ENCODE measurements at places on chromosomes 6 and 20.

- DNase-seq: no peak
Observed at GRCh38 chr6:42294759-42295158, 77.1 kb upstream of the MRPS10 start.

DNA sequence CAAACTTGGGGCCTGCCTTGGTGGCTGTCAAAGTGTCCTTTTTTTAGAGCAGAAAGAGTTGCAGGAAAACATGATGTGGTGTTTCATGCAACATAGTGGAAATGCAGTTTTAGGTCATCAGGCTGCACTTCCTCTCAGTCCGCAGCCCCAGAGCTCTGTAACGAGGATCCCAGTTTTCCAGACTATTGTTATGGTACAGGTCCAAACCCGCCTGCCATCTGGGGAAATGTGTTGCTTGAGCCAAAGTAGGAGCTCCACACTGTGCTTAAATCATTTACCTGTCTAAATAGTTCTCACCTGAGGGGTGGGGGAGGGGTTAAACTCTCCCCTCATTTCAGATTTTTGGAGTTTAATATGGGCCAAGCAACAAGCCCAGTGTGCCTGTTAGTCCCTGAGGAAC is 59.8 kb downstream of the GOPC start:
- DNase-seq: no peak

DNA sequence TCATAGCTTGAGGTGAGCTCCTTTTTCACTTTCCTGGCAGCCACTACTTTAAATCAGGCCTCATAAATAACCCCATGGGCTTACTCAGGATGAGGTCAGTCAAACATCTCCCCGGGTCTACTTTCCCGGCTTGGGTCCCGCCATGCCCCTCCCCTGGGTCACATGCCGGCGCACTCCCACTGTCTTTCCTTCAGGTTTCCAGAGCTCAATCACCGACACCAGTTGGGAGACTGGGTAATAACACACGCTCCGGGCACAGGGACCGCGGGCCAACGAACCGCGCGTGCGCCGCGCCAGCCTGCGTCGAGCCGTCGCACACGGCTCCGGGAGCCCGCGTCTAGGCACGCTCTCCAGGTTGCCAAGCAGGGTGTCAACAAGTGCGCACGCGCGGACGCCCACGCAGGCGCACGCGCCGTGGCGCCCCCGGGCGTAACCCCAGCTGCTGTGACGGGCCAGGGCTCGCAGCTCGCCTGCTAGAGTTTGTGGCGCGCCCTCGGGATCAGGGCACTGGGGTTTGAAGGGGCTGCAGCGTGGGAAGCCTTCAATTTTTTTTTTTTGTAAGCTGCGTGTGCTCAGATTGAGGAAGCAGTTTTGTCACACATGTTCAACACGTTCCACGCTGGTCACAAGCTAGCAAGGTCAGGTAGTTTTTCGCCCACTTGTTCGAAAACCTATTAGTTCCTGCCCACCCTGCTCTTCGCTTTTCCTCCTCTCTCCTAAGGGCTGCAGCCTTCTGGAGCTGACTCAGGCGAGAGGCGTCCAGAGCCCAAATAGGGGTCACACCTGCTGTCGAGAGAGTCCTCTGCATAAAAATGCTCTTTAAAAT is 31.8 kb downstream of the TFAP2B start:
- no peak for DNase-seq

DNA sequence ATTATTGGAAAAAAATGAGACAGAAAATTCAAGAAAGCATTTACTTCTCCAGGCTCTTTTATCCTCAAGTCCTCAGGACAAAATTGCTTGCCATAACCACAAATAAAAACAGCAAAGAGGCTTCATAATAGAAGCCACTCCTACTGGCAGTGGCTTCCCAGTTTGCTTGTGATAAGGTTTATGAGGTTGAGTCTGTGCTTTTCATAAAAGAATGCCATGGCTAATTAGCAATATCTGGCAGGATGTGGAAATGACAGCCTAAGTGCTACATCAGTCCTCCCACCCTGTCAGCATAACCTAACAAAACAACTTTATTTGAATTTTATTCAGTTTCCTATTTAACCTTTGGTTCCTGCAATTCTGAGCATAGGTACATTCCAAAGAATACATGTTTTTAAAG is 80.9 kb upstream of the HTR1E start:
- DNase-seq: no peak

DNA sequence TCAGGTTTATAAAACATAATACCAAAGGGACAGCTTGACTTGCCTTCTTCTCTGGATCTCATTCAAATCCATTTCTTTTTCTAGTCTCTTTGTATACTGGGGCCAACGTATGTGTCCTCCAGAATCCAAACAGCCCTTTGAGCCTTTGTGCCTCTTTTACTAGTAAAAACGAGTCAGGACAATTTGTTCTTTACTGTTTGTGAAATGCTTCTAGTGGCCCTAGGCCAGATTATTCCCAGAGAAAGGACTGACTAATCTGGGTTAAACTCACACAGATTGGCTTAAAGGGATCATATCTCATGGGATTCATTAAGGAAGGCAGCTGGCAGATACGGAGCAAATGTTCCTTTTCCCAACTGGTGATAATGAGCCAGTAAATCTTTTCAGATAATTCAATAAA is 32.1 kb upstream of the MANEA start:
- DNase-seq: no peak

DNA sequence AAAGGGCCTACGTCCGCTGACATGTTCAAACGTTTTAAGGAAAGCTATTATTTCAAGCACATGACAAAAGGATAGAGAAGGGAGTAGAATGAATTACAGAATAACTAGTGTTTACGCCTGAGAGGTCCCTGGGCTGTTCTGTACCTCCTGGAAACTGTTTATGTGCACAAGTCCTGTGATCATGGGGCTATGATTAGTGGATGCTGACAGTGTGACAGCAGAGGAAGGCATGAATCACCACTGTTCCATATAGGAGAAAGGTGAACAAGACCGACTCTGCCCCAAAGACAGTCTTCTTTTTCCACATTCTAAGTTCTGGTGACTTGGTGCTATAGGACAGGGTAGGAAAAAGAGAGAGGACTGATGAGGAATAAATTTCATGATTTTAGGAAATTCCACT is 249.2 kb upstream of the PRDM1 start:
- no peak for DNase-seq

DNA sequence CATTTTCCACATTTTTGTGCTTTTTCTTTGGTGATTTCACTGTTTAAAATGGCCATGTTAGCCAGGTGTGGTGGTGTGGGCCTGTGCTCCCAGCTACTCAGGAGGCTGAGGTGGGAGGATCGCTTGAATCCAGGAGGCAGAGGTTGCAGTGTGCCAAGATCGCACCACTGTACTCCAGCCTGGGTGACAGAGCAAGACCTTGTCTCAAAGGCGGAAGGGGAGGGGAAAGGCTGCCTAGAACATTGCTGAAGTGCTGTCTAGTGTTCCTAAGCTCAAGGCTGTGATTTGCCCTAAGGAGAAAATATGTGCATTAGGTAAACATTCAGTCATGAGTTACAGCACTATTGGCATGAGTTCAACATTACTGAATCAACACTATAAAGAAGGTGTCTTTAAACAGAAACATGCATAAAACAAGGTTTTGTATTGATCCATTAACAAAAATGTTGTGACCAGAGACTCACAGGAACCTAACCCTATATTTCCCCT is 14.0 kb downstream of the ZC2HC1B start:
- no peak for DNase-seq

DNA sequence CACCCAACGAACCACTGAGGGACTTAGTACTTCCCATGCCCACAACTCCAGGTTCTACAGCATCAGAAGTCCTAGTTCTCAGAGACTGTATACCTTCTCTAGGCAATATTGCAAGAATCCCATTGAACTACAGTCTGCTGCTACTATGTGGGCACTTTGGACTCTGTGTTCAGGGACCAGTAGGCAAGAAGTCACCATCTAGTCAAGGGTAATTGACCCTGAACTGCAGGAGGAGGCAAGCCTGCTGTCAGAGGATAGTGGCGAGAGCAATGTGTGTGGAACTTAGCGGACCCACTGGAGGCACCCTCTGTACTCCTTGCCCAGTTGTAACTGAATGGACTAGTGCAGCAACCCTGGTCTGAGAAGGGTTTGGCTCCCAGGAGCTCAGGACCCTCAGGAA is 15.7 kb downstream of the HEBP2 start:
- no peak for DNase-seq

GRCh38 chr6:111573892-111574797 is 31.5 kb downstream of the TRAF3IP2 start:
- DNase-seq: no peak
